ENCODE measurements at places on chromosomes 11 and 22. TPM values are rescaled to one million over a fixed set of nuclear protein-coding genes. Genes with fewer than 3 reads are reported as not detected.

Gene APOA4
- not detected for total RNA-seq

Gene KIF18A
- 3.4 TPM for total RNA-seq

Gene NXPE2
- total RNA-seq, result not detected

Gene CCDC188
- total RNA-seq, result not detected

Gene GPR83
- total RNA-seq, result 0.11 TPM

Gene SPDYC
- not detected for total RNA-seq

Gene PRDM11
- total RNA-seq, result 3.4 TPM

Gene PTGDR2
- 0.36 TPM for total RNA-seq

Gene ISX
- total RNA-seq, result not detected

Gene ADSL
- total RNA-seq, result 62.9 TPM

Gene OR51B4
- not detected for total RNA-seq

Gene SLC25A18
- not detected for total RNA-seq

Gene SCGB1A1
- total RNA-seq, result not detected

Gene TRIM49C
- not detected for total RNA-seq

Gene TEX54
- 0.59 TPM for total RNA-seq

Gene ENTHD1
- total RNA-seq, result 0.47 TPM

Gene KCNK4
- total RNA-seq, result 0.14 TPM

Gene SDHAF2
- total RNA-seq, result 33.0 TPM

Gene SCGB1D2
- not detected for total RNA-seq

Gene FOLR2
- not detected for total RNA-seq

Gene TMA7B
- total RNA-seq, result 5.7 TPM

Gene ROBO4
- not detected for total RNA-seq

Gene GDPD4
- total RNA-seq, result not detected

Gene OR8G5
- not detected for total RNA-seq

Gene MRGPRG
- total RNA-seq, result not detected

Gene CCDC89
- total RNA-seq, result not detected

All from CD4-positive, alpha-beta T cell (primary cell).